ENCODE measurements at places on chromosomes 5 and 9.

DNA sequence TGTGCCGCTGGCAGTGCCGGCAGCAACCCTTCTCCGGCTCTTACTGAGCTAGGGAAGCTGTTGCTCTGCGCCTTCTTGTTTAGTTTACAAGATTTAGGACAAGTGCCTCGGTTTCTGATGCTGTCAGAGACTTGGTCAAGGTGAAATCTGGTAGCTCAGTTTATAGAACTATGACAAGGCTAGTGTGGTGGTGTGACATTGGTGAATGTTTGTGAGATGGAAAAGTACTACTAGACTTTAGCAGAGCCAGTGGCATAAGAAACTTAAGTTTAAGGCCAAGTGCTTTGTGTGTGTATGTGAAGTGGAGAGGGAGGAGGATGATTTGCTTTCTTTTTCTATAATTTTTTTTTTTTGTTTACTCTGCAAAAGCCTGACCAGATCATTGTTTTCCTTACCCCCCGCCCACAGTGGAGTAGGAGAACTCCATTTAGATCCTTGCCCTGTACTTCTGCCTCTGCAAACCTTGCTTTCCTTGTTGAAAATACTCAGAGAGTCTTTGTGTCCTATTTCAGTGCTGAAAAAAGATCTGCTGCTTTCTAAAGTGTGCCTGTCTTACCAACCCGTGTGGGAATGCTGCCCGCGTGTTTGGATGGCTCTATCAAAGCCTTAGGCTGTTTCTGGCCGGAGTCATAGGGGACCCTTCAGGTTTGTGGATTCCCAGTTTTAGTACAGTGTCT is 75.9 kb downstream of the TRIO start:
- DNase-seq, result no peak

DNA sequence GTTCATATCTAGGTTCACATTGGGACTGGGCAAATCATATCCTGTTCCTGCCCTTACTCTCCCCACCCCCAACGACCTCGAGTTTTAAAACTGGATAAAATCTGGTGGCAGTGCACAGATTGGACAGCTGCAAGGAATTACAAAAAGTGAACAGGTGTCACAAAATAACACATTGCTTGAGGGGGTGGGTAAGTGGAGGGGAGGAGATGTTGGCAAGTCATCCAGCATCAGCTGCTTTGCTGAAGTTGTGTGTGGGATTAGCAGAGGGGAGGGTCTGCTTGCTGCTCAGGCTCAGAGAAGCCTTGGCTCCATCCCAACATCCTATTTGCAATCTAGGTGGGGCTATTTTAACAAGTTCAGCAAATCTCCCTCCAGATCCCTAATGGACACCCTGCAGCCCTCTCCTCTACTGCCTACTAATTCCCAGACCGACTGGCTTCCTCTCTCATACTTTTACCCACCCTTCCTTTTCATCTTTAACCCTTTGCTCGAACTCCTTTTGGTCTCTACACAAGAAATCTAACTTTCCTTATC is 39.8 kb upstream of the SLC24A2 start:
- DNase-seq, result no peak

DNA sequence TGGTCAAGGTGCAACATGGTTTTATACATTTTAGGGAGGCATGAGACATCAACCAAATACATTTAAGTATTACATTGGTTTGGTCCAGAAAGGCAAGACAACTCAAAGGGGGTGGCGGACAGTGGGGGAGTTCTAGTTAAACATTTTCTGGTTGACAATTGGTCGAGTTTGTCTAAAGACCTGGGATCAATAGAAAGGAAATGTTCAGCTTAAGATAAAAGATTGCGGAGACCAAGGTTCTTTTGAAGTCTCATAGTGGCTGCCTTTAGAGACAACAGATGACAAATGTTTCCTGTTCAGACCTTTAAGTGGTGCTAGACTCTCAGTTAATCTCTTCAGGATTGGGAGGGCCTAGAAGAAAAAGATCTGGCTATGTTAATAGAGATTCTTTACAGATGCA is 47.7 kb upstream of the TTC39B start:
- DNase-seq, result peak; percentile 44

DNA sequence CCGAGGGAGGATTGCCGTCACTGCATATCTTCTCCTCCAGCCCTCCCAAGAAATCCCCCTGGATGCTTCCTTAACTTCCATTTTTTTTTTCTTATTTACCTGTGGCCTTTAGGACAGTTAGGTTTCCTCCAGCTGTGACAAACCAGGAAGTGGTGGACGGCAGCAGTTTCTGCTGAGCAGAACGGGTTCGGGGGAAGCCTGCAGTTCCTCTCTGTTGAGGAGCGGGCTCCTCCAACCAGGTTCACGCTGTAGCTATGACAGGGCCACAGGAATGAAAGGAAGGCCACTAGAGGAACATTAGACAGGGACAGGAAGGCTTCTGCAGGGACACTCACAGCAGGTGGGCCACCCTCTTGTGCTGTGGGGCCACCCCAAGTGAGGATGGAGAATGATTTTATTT is 76.7 kb upstream of the SYK start:
- no peak for DNase-seq

- no peak for DNase-seq
Measured at GRCh38 chr5:68067291-68067690, 148.3 kb upstream of the PIK3R1 start.

Measured in CD4-positive, alpha-beta T cell treated with Interleukin-10 for 1 hour (primary cell).